ENCODE measurements at places on chromosomes 13 and 19. TPM values are rescaled to one million over a fixed set of nuclear protein-coding genes. Genes with fewer than 3 reads are reported as not detected.

The ZNF563 gene
- 2.0 TPM for total RNA-seq

The MZF1 gene
- total RNA-seq = 71.3 TPM

The B3GLCT gene
- total RNA-seq = 6.6 TPM

The ANGPTL4 gene
- 0.77 TPM for total RNA-seq

The CALR3 gene
- total RNA-seq = not detected

The PNMA8A gene
- 27.5 TPM for total RNA-seq

The MYBPC2 gene
- total RNA-seq = 2.1 TPM

The KCNRG gene
- 1.3 TPM for total RNA-seq

The GFY gene
- total RNA-seq = not detected

The HCN2 gene
- total RNA-seq = 0.34 TPM

The GRK1 gene
- 1.1 TPM for total RNA-seq

The NLRP13 gene
- not detected for total RNA-seq

The CEACAM20 gene
- not detected for total RNA-seq

The AKT1S1 gene
- total RNA-seq = 48.8 TPM

The SIAH3 gene
- not detected for total RNA-seq

The BCAM gene
- total RNA-seq = 211 TPM

The JUND gene
- total RNA-seq = 168 TPM

The ZNF793 gene
- total RNA-seq = 30.9 TPM

The KLF1 gene
- not detected for total RNA-seq

The OR10H5 gene
- not detected for total RNA-seq

The PLD3 gene
- total RNA-seq = 349 TPM

The HIPK4 gene
- total RNA-seq = 0.11 TPM

The SCEL gene
- total RNA-seq = not detected

The CYP4F8 gene
- total RNA-seq = not detected

The SIGLEC10 gene
- not detected for total RNA-seq

The APOC4 gene
- total RNA-seq = not detected

The ZNF486 gene
- total RNA-seq = 29.6 TPM

The NLRP5 gene
- not detected for total RNA-seq

The CRX gene
- not detected for total RNA-seq

The PSG2 gene
- total RNA-seq = not detected

The INAFM1 gene
- total RNA-seq = 11.8 TPM

The ADAMTSL5 gene
- total RNA-seq = 4.8 TPM

The CEACAM8 gene
- total RNA-seq = not detected

The ZNF222 gene
- 10.0 TPM for total RNA-seq

The LILRB1 gene
- total RNA-seq = not detected

The SYNGR4 gene
- not detected for total RNA-seq

The IGFL2 gene
- not detected for total RNA-seq

The SOX1 gene
- total RNA-seq = 0.51 TPM

The COX7A1 gene
- total RNA-seq = not detected

The CEACAM7 gene
- not detected for total RNA-seq

The IFNL1 gene
- total RNA-seq = not detected

The MRPL57 gene
- 22.0 TPM for total RNA-seq

The SLC8A2 gene
- 1.4 TPM for total RNA-seq

The NUDT15 gene
- total RNA-seq = 28.9 TPM

The CEACAM1 gene
- total RNA-seq = 0.69 TPM

The SIGLECL1 gene
- total RNA-seq = not detected

The ATP12A gene
- 1.9 TPM for total RNA-seq

The CLIP3 gene
- 16.2 TPM for total RNA-seq

The C19orf47 gene
- 19.0 TPM for total RNA-seq

The FCAR gene
- not detected for total RNA-seq

The TGFBR3L gene
- 1.1 TPM for total RNA-seq
